Esophagus (tissue), 2 donors: ENCODE measurements at places on chromosomes 13 and 19. TPM values are rescaled to one million over a fixed set of nuclear protein-coding genes. Genes with fewer than 3 reads are reported as not detected.

Gene OR7G2
- polyA plus RNA-seq = not detected

Gene CEACAM5
- 148 TPM for polyA plus RNA-seq

Gene POLRMT
- polyA plus RNA-seq = 56.1 TPM

Gene CYP4F11
- 4.9 TPM for polyA plus RNA-seq

Gene LGI4
- polyA plus RNA-seq = 6.5 TPM

Gene ZNF677
- polyA plus RNA-seq = 3.5 TPM

Gene WTIP
- 2.8 TPM for polyA plus RNA-seq

Gene PRSS57
- polyA plus RNA-seq = not detected

Gene EDNRB
- 0.65 TPM for polyA plus RNA-seq

Gene CYP4F8
- polyA plus RNA-seq = 0.19 TPM

Gene SIGLEC9
- polyA plus RNA-seq = 0.26 TPM

Gene ZNF254
- 3.9 TPM for polyA plus RNA-seq

Gene BRME1
- polyA plus RNA-seq = 7.5 TPM

Gene CYP4F22
- 17.3 TPM for polyA plus RNA-seq

Gene KIR3DL1
- polyA plus RNA-seq = not detected

Gene NRTN
- 2.8 TPM for polyA plus RNA-seq

Gene C19orf33
- polyA plus RNA-seq = 826 TPM

Gene ZNF787
- 19.0 TPM for polyA plus RNA-seq

Gene SIGLECL1
- not detected for polyA plus RNA-seq

Gene PNMA8B
- 0.14 TPM for polyA plus RNA-seq

Gene CYP2A7
- 0.20 TPM for polyA plus RNA-seq

Gene RASAL3
- 3.6 TPM for polyA plus RNA-seq

Gene KIR3DL2
- polyA plus RNA-seq = 0.04 TPM

Gene PRR20B
- polyA plus RNA-seq = not detected

Gene CEACAM20
- not detected for polyA plus RNA-seq

Gene PRODH2
- polyA plus RNA-seq = not detected

Gene ZNF85
- polyA plus RNA-seq = 3.0 TPM

Gene SEMA6B
- polyA plus RNA-seq = 1.1 TPM

Gene ADGRE3
- polyA plus RNA-seq = 0.07 TPM

Gene GEMIN7
- polyA plus RNA-seq = 21.3 TPM

Gene ZNF324B
- polyA plus RNA-seq = 2.8 TPM

Gene SKA3
- 3.4 TPM for polyA plus RNA-seq

Gene SIGLEC12
- 0.02 TPM for polyA plus RNA-seq

Gene NUP58
- 8.9 TPM for polyA plus RNA-seq

Gene EMC10
- polyA plus RNA-seq = 41.9 TPM

Gene IGSF23
- polyA plus RNA-seq = not detected

Gene SLC6A16
- 1.2 TPM for polyA plus RNA-seq

Gene ZFP82
- polyA plus RNA-seq = 0.43 TPM

Gene TEX26
- 0.45 TPM for polyA plus RNA-seq

Gene SIGLEC10
- polyA plus RNA-seq = 0.79 TPM

Gene ATF5
- polyA plus RNA-seq = 24.3 TPM

Gene VWA8
- polyA plus RNA-seq = 3.6 TPM

Gene FCAR
- polyA plus RNA-seq = not detected

Gene AP1M2
- polyA plus RNA-seq = 55.4 TPM

Gene CCL25
- polyA plus RNA-seq = not detected

Gene ATP4B
- 0.04 TPM for polyA plus RNA-seq

Gene CLIP3
- 7.3 TPM for polyA plus RNA-seq

Gene MAP4K1
- polyA plus RNA-seq = 7.3 TPM

Gene PSG1
- not detected for polyA plus RNA-seq

Gene TBCB
- polyA plus RNA-seq = 100 TPM
